ENCODE measurements at places on chromosomes 5 and 9.

GRCh38 chr5:14134083-14134482, 9.1 kb upstream of the TRIO start:
- DNase-seq, result no peak

GRCh38 chr5:170848033-170848432, 13.8 kb upstream of the RANBP17 start:
- DNase-seq, result no peak

DNA sequence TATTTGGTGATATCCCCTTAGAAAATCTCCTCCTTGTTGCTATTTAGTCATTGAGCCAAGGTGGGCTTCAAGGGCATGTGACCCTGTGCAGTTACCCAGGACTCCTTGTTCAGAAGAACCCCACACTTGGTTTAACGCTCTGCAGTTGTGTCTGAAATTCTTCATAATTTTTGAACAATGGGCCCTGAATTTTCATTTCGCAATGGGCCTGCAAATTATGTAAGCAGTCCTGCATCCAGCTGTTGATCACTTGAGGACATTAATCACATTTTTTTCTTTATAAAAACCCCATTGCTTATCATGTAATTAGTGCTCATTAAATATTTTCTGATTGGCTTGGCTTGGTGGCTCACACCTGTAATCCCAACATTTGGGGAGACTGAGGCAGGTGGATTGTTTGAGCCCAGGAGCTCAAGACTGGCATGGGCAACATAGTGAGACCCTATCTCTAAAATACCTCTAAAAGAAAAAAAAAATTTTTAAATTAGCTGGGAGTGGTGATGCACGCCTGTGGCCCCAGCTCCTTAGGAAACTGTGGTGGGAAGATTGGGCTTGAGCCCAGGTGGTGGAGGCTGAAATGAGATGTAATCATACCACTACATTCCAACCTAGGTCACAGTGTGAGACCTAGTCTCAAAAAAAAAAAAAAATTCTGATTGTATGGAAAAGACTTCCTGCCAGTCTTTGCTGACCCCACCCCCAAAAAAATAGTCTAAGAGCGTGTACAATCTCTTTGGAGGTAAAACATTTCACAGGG, 194.2 kb upstream of the HAPLN1 start:
- no peak for DNase-seq

- DNase-seq, result peak; percentile 19
Measured at GRCh38 chr5:148374690-148375360, 8.9 kb upstream of the FBXO38 start.

- no peak for DNase-seq
Measured at GRCh38 chr5:124741711-124742496, 4.5 kb downstream of the ZNF608 start.

DNA sequence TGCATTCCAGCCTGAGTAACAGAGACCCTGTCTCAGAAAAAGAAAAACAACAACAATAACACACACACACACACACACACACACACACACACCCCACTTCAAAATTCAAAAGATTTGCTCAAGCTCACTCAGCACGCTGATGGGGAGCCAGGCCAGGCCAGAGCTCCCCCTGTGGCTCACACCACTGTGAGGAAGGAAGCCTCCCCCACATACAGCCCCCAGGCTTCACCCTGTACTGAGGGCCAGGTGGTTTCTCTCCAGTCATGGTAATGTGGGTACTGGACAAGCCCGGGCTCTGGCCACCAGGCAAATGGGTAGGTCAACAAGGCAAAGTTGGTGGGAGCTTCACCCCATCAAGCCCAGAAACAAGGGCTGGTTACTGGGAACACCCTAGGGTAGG, 19.0 kb downstream of the ATOX1 start:
- DNase-seq, result no peak

- no peak for DNase-seq
Measured at GRCh38 chr9:136282272-136282861, 21.5 kb downstream of the CCDC187 start.

DNA sequence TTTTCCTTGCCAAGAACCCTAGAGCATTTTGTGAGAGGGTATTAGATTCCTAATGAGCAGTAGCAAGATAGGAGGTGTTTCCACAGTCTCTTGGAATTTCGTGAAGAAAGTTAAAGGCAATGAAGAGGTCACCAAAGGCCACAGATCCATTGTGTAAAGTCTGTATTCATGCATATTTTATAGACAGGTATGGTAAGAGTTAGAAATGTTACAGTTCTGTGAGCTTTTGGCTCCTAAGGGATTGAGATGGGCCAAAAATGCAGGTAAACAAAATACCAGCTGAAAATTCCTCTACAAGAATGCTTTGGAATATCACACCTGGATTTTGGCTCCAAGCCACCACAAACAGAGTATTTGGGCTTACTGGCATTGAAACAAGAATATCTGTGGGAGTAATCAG, 47.4 kb upstream of the FST start:
- DNase-seq, result no peak

Measured in glutamatergic neuron (in vitro differentiated cells).